Urinary bladder (tissue), 4 donors: ENCODE measurements at places on chromosomes 1 and 21. TPM values are rescaled to one million over a fixed set of nuclear protein-coding genes. Genes with fewer than 3 reads are reported as not detected.

MRAP gene
- polyA plus RNA-seq: 4.0 TPM

S100A3 gene
- polyA plus RNA-seq: 5.2 TPM

DSCAM gene
- 0.03 TPM for polyA plus RNA-seq

RPTN gene
- polyA plus RNA-seq: not detected

SPATA45 gene
- polyA plus RNA-seq: not detected

CR1L gene
- not detected for polyA plus RNA-seq

DCST1 gene
- polyA plus RNA-seq: not detected

TLCD4 gene
- polyA plus RNA-seq: 7.1 TPM

CD1D gene
- polyA plus RNA-seq: 2.7 TPM

FCRL2 gene
- 0.03 TPM for polyA plus RNA-seq

ARHGEF16 gene
- polyA plus RNA-seq: 4.2 TPM

CCDC17 gene
- polyA plus RNA-seq: 0.54 TPM

RIMS3 gene
- polyA plus RNA-seq: 4.0 TPM

OR2L5 gene
- not detected for polyA plus RNA-seq

PDE4B gene
- 9.0 TPM for polyA plus RNA-seq

KRTAP13-2 gene
- not detected for polyA plus RNA-seq

TLR5 gene
- polyA plus RNA-seq: 3.7 TPM

ZNF593OS gene
- polyA plus RNA-seq: 0.18 TPM

LRRC8B gene
- 1.8 TPM for polyA plus RNA-seq

AGMAT gene
- polyA plus RNA-seq: 0.27 TPM

DIO1 gene
- 0.08 TPM for polyA plus RNA-seq

LENEP gene
- not detected for polyA plus RNA-seq

TOR1AIP2 gene
- polyA plus RNA-seq: 9.6 TPM

ESRRG gene
- polyA plus RNA-seq: 0.90 TPM

MPL gene
- 0.33 TPM for polyA plus RNA-seq

PCP4 gene
- polyA plus RNA-seq: 725 TPM

PRPF38B gene
- polyA plus RNA-seq: 29.6 TPM

L1TD1 gene
- polyA plus RNA-seq: 0.29 TPM

LHX8 gene
- 0.46 TPM for polyA plus RNA-seq

PRSS38 gene
- polyA plus RNA-seq: not detected

ARTN gene
- 2.4 TPM for polyA plus RNA-seq

GJB3 gene
- 2.1 TPM for polyA plus RNA-seq

SERBP1 gene
- 184 TPM for polyA plus RNA-seq

F13B gene
- polyA plus RNA-seq: 0.05 TPM

LCE1C gene
- not detected for polyA plus RNA-seq

SLC25A33 gene
- polyA plus RNA-seq: 2.8 TPM

DNALI1 gene
- 8.8 TPM for polyA plus RNA-seq

CLDN17 gene
- not detected for polyA plus RNA-seq

GPA33 gene
- polyA plus RNA-seq: 0.08 TPM

KRTAP19-3 gene
- not detected for polyA plus RNA-seq

IVL gene
- polyA plus RNA-seq: 9.5 TPM

SFN gene
- 23.5 TPM for polyA plus RNA-seq

MSH4 gene
- polyA plus RNA-seq: 0.10 TPM

ITLN2 gene
- 0.37 TPM for polyA plus RNA-seq
